ENCODE measurements at places on chromosomes 2 and 18.

DNA sequence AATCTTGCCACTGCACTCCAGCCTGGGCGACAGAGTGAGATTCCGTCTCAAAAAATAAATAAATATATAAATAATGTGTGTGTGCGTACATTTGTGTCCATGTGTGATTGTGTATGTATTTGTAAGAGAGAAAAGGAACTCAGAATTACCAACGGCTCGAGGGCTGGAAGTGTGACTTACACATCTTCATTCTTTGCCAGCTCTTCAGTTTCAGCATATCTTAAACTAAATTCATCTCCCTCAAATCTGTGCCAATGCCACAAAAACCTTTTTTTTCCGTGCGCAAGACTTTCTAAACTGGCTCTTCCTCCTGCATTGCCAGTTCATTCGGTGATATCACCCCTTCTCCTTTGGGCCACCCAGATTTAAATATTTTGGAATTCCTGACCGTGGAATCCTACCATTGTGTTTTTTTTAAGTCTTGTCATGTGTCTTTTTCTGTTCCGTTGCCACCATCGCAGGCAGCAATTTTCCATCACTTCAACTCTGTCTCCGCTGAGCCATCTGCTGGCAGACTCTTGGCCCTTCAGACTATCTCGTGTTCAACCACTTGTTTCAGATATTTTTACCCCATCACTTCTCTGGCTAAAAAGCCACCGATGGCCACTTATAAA, 77.0 kb upstream of the ZNF532 start:
- DNase-seq = no peak

- no peak for DNase-seq
Observed at GRCh38 chr2:2320486-2321199, 10.4 kb downstream of the MYT1L start.

DNA sequence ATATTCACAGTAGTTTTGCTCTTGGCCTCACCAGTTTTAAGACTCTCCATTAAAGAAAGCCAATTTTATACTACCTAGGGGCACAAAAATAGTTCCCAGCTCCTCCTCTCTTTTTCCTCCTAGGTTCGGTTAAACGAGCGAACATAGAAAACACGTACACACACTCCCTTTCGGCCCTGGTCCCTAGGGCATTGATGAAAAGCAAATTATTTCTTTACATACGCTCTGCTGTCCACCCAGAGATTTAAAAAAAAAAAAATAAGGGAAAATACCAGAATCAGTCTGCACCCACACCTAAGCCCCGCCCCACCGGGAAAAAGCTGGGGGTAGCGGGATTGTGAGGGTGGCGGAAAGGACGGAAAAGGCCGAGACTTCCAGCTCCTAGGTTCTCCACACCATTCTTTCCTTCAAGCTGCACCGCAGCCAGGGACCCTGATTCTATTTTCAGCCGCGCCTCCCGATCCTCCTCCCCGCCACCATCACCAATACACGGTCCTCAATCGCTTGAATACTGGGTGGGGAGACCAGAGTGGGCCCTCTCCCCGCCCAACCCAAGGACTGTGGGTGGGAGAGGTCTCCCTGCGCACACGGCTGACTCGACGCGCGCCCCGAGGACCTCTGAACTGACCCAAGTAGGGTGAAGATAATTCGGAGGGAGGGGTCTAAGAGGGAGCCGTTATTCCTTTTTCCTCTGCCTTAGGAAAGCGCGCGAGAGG, 769 bp downstream of the ATF2 start:
- DNase-seq = no peak

DNA sequence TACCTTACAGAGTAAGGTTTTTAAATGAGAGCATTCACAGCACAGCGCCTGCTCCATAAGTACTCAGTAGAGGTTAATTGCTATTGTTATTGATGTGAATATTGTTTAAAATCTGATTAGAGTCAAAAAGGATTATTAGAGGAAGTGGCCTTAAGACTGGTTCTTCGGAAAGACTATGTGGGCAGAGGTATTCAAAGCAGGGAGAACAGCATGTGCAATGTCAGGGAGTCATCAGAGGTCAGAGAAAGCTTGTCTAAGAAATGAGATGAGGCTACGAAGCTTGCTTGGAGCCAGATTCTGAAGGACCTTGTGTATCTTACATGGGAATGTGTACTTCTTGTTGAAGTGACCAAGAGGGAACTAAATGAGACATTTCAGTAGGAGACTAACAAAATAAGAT, 49.8 kb downstream of the PMS1 start:
- DNase-seq = no peak

GRCh38 chr18:78670778-78671391, 308.7 kb upstream of the SALL3 start:
- DNase-seq = no peak

- DNase-seq = no peak
Observed at GRCh38 chr2:11985817-11986566, 239.6 kb downstream of the LPIN1 start.

- DNase-seq = no peak
Observed at GRCh38 chr18:23967321-23968089, 47.0 kb upstream of the TTC39C start.

GRCh38 chr2:183242937-183243336, 118.7 kb downstream of the NUP35 start:
- DNase-seq = no peak

DNA sequence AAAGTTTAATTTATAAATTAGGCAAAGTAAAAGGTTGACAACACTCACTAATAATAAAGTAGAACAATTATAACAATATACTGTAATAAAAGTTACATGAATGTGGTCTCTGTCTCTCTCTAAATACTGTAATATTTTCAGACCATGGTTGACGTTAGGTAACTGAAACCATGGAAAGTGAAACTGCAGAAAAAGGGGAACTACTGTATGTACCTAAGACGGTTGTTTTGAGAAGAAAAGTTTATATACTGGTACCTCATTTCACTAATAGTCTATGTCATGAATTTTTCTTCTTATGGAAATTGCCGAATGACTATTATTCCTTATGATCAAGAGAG, 166.7 kb upstream of the ZNF521 start:
- no peak for DNase-seq

- DNase-seq = no peak
Observed at GRCh38 chr18:22713511-22713910, 219.6 kb upstream of the RBBP8 start.

- DNase-seq = no peak
Observed at GRCh38 chr2:217939629-217940245, 63.1 kb downstream of the TNS1 start.

DNA sequence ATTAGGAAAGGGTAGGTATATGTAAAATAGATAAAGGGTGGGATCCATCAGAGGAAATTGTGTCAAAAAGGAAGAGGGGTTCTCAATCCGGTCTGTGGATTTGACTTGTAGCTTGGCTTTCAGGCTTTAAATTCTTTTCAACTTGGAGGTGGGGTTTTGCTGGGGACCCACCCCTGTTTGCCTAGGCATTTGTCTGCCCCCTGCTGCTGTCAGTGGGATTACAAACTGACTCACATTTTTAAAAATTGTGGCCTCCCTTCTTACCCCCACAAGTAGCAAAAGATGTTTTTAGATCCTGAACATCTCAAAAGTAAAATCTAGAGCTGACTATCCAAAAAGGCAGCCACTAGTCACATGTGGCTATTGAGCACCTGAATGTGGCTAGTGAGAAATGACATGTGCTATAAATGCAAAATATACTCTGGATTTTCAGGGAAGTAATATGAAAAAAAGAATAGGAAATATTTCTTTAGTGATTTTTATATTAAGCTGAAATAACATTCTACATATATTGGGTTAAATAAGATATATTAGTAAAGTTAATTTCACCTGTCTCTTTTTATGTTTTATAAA, 178.9 kb downstream of the GFPT1 start:
- no peak for DNase-seq

- no peak for DNase-seq
Observed at GRCh38 chr2:178363252-178363651, 87.7 kb downstream of the PRKRA start.

GRCh38 chr18:22952525-22952924, 19.4 kb downstream of the RBBP8 start:
- no peak for DNase-seq

- DNase-seq = no peak
Observed at GRCh38 chr2:193837111-193837738, 1642.5 kb upstream of the TMEFF2 start.

DNA sequence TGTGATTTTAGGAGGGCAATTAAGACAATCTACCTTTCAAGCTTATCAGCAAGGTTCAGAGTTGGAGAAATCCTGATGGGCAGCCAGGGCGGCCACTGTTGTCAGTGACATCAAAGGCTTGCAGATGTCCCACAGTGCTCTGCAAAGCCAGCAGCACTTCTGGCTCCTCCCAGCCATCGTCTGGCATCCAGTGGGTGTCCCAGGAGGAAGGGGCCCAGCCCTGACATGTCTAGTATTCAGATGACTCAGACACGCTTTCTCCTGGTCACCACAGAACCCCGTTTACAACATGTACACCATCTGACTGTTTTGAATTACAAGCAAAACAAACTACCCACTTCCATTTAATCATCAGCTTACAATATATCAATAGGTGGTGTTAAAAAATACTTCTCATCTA, 61.4 kb downstream of the CYRIA start:
- DNase-seq = no peak

- no peak for DNase-seq
Observed at GRCh38 chr2:221001381-221001801, 570.7 kb downstream of the EPHA4 start.

GRCh38 chr2:229673676-229674075, 40.7 kb downstream of the DNER start:
- DNase-seq = no peak

GRCh38 chr2:236781933-236782816, 212.6 kb downstream of the ACKR3 start:
- DNase-seq = no peak

GRCh38 chr18:58842978-58843687, 21.5 kb upstream of the ZNF532 start:
- DNase-seq = no peak

- DNase-seq = no peak
Observed at GRCh38 chr2:26535663-26536275, 57.8 kb upstream of the OTOF start.

DNA sequence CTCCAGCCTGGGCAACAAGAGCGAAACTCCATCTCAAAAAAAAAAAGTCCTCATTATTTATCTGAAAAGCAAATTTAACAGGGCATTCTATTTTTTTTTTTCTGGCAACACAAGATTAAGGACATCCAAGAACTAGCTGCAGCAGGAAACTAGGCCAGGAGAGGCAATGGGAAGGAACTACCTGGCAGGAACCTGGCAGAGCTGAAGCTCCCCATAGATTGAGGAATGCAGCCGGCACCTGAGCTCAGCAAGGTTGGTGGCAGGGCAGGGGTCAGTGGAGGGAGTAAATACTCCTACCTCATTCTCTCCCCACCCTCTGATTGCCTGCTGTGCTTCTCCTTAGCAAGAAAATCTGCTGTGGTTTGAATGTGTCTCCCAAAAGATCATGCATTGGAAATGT, 30.4 kb upstream of the LAPTM4A start:
- DNase-seq = no peak

GRCh38 chr2:239991689-239992314, 33.3 kb downstream of the NDUFA10 start:
- no peak for DNase-seq

DNA sequence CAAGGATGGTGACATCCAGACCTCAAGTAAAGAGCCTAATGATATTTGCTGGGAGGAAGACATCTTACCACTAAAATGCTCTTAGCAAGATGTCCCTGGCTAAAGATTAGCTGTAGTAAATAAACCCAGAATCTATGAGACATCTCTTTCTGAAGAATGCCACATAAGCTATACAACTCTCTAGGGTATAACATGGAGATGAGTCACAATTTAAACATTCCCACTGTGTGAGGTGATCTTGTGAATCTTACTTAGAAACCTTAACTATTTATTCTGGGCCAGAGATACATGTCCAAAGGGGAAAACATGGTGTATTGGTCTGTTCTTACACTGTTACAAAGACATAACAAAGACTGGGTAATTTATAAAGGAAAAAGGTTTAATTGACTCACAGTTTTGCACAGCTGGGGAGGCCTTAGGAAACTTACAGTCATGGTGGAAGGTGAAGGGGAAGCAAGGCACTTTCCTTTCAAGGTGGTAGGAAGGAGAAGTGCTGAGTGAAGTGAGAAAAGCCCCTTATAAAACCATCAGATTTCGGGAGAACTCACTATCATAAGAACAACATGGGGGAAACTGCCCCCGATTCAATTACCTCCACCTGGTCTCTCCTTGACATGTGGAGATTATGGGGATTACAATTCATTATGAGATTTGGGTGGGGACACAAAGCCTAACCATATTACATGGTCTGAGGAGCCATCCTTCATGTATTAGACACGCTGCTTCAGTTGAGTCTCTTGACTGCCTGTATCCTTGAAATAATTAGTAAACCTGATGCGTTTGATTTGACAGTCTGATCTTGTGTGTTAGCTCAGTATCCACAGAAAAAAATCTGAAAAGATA, 17.1 kb downstream of the KRCC1 start:
- no peak for DNase-seq

- no peak for DNase-seq
Observed at GRCh38 chr18:37497853-37498518, 67.6 kb downstream of the CELF4 start.

- DNase-seq = no peak
Observed at GRCh38 chr2:240893363-240893844, 2.6 kb downstream of the MAB21L4 start.

- DNase-seq = no peak
Observed at GRCh38 chr2:219272995-219273394, 6.2 kb upstream of the DNAJB2 start.

GRCh38 chr2:217127744-217128143, 267.9 kb upstream of the TNP1 start:
- no peak for DNase-seq

DNA sequence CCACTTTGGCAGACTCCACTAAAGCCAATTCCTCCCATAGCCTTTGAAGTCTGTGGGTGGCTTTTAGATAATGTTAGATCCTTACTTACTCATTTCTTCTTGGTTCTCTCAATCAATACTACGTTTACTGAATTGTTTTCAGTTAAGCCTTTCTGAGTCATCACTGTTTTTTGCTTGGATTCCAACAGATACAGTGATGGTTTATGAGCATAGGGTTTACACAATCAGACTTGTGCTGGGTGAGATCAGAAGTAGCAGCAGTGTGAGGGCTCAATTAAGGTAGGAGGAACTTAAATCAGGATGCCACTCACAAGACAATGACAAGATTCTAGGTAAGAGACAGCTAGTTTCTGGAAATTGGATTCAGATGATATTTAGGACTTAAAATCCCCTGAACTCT, 297.7 kb upstream of the DOK6 start:
- no peak for DNase-seq

DNA sequence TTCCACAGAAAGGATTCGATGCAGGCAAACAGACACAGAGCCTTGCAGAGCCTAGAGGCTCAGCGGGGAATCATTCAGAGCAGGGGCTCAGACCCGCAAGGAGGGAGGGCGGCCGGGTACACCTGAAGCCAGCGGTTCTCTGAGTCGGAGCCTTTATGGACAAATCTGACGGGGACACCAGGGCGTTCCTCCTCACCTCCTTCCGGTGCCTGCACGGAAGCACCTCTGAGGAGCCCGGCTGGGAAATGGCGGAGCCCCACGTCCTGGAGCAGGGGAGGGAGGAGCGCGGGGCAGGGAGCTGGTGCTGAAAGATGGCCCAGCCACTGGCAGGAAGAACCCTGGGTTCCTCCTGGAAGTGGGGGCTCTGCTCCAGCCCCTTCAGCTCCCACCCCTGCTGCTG, 193.5 kb upstream of the ALKAL2 start:
- DNase-seq = no peak

GRCh38 chr2:143939626-143940330, 580.1 kb downstream of the ZEB2 start:
- DNase-seq = no peak

GRCh38 chr2:11907190-11907589, 160.8 kb downstream of the LPIN1 start:
- no peak for DNase-seq

- no peak for DNase-seq
Observed at GRCh38 chr2:196218106-196218505, 46.7 kb upstream of the STK17B start.

GRCh38 chr18:50776383-50776782, 43.4 kb downstream of the MRO start:
- DNase-seq = no peak

Data from activated CD4-positive, alpha-beta T cell treated with anti-CD3 and anti-CD28 coated beads for 1 hour (primary cell).